Activated CD4-positive, alpha-beta T cell treated with anti-CD3 and anti-CD28 coated beads, Interleukin-2, Interleukin-4, amounts not matched to agents 100 ng/mL and 50 ng/mL, durations not matched to agents 16 hours and 8 hours (primary cell): ENCODE measurements at places on chromosomes 7 and 10.
A peak's percentile ranks its signal among the peaks of the same experiment; 100 is the strongest.

GRCh38 chr7:35754741-35755140 is 46.1 kb upstream of the SEPTIN7 start:
- no peak for DNase-seq

DNA sequence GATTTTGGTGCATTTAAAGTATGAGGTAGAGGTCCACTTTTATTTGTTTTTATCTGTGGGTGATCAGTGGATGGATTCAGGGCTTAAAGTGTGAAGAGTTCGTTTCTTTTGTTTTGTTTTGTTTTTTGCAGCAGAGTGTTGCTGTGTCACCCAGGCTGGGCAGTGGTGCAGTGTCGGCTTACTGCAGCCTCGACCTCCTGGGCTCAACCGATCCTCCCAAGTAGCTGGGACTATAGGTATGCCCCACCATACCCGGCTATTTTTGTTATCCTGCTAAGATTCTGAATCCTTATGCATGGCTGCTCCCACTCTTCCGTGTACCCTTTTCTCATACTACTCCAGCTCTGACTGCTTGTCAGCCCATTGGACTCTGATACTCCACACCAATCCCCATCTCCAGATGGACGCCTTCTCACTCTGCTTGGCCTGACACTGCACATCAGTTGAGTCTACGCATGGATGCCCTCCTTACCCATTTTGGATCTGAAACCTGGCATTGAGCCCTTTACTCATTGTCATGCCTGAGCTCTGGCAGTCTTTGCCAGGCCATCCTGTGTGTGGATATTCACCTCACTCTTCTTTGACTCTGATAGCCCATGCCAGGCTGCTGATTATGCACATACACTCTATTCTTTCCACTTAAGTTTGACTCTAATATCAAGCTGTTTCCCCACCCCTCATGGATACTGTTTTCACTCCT is 119.5 kb downstream of the CCSER2 start:
- no peak for DNase-seq

DNA sequence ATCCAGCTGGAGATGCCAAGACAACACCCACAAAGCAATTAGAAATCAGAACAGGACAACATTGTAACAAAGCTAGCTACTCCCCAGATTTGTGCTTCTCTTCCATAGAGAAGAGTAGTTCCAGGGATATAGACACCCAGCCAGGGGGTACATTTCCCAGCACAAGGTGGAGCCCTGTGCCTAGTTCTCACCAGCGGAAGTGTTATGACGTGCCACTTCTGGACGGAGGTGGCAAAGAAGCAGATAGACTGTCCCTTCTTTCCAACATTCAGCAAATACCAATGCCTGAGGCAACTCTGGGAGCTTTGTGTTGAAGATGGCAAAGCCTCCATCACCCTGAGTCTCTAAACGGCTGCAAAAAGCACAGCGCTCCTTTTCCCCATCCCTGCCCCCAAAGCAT is 23.4 kb upstream of the GSAP start:
- DNase-seq = no peak

DNA sequence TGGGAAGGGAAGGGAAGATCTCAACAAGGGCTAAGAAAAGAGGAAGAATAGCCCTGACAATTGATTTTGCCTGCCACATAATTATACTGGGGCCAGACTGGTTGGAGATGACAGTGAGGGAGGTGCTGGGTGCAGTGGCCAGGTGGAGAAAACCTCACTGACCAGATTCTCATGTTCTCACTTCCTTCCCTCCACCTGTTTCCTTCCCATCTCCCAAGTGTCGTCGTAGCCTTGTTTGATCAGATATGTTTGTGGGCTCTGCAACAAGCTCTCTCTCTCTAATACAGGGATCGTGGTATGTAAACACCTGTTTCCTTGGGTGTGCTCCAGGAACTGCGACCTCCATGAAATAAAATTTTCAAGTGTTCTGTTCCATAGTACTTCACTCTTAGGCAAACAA is 60.2 kb downstream of the VCL start:
- DNase-seq = no peak

DNA sequence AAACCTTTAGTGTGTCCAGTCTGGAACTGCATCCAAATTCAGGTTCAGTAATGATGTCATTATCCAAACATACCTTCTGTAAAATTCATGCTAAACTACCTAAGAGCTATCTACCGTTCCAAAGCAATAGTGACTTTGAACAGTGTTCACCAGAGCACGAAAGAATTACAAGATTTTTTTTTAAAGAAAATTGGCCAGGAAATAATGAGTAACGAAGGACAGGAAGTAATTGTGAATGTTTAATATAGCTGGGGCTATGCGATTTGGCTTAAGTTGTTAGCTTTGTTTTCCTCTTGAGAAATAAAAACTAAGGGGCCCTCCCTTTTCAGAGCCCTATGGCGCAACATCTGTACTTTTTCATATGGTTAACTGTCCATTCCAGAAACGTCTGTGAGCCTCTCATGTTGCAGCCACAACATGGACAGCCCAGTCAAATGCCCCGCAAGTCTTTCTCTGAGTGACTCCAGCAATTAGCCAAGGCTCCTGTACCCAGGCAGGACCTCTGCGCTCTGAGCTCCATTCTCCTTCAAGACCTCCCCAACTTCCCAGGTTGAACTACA is 694 bp upstream of the FAS start:
- no peak for DNase-seq

GRCh38 chr10:3702569-3702968 is 82.4 kb downstream of the KLF6 start:
- no peak for DNase-seq

DNA sequence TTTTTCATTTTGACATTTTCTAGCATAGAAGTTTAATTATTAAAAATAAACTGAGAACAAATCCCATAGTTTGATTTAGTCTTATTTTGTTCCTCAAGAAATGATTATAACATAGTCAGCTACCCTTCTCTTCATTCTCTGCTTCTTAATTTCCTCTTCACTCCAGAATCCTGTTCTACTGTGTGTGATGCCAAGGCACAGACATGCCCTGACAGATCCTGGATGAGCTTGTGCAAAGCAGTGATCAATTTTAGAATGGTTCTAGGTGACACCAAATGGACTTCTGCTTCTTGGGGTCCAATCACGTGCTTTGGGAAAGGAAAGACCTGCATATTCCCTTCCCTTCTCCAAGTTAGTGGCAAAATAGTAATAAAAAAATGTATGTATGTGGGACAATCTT is 665.6 kb downstream of the MAGI2 start:
- DNase-seq = no peak

- DNase-seq = no peak
Measured at GRCh38 chr7:97480772-97481390, 251.0 kb upstream of the TAC1 start.

DNA sequence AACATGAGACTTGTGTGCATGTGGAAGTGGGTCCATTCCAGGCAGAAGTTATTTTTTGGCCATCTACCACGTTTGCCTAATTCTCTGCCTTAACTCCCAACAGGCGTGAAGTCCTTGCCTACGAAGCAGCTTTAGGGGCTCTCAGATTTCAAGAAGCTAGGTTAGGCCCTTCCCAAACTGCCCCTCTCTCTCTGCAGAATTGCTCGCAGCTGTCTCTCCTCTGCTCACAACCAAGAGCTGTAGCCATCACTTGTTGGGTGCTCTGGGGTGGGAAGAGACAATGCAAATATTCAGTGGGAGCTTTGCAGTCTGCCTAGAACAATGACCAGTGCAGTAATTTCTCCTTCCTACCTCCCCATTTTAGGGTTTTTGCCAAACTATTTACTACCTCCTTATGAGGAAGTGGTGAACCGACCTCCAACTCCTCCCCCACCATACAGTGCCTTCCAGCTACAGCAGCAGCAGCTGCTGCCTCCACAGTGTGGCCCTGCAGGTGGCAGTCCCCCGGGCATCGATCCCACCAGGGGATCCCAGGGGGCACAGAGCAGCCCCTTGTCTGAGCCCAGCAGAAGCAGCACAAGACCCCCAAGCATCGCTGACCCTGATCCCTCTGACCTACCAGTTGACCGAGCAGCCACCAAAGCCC is 24.9 kb downstream of the CYP17A1 start:
- no peak for DNase-seq

DNA sequence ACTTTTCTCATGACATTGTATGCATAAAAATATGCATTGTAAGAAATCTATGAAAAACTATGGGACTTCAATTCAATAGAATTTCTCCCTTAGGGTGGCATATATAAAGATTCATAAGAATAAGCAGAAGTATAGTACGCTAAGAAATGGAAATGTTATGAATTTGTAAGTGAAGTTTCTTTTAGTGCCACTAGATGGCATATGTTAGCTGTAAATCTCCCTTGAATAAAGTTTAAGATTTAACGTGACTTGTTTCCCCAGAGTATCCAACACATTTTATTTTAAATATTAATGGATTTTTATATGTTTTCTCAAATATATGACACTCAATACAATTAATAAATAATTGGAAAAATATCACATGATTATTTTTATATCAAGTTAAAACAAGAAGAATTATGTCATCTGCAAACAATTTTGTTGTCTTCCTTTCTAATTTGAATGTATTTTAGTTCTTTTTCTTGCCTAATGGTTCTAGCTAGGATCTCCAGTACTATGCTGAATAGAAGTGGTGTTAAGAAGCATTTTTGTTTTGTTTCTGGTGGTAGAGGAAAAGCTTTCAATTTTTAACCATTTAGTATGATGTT is 287.2 kb downstream of the HGF start:
- peak; percentile 1 for DNase-seq

DNA sequence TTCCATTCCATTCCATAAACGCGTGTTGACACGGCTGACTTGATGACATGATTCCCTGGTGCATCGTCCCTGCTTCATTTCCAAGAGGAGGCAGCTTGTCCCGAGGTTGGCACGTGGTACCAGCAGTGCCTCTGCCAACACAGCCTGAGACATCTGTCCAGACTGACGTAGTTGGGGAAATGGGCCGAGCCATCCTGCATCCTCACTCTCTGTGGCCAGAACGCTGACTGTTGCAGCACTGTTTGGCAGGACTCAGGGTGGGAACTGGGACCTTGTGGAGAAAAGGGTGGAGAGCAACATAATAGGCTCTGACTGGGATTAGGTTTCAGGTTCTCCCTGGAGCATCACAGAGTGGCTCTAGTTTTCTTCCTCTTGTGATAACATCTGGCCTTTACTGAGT is 118.6 kb upstream of the BTBD16 start:
- DNase-seq = no peak
